Pons (tissue), 1 donor: ENCODE measurements at places on chromosomes 3 and 15.

GRCh38 chr3:87359826-87360225 is 83.4 kb upstream of the POU1F1 start:
- peak; percentile 6 for DNase-seq

- no peak for DNase-seq
Measured at GRCh38 chr15:63246691-63247469, 30.5 kb upstream of the APH1B start.

GRCh38 chr3:162998205-162998604 is 1501.6 kb downstream of the OTOL1 start:
- no peak for DNase-seq

DNA sequence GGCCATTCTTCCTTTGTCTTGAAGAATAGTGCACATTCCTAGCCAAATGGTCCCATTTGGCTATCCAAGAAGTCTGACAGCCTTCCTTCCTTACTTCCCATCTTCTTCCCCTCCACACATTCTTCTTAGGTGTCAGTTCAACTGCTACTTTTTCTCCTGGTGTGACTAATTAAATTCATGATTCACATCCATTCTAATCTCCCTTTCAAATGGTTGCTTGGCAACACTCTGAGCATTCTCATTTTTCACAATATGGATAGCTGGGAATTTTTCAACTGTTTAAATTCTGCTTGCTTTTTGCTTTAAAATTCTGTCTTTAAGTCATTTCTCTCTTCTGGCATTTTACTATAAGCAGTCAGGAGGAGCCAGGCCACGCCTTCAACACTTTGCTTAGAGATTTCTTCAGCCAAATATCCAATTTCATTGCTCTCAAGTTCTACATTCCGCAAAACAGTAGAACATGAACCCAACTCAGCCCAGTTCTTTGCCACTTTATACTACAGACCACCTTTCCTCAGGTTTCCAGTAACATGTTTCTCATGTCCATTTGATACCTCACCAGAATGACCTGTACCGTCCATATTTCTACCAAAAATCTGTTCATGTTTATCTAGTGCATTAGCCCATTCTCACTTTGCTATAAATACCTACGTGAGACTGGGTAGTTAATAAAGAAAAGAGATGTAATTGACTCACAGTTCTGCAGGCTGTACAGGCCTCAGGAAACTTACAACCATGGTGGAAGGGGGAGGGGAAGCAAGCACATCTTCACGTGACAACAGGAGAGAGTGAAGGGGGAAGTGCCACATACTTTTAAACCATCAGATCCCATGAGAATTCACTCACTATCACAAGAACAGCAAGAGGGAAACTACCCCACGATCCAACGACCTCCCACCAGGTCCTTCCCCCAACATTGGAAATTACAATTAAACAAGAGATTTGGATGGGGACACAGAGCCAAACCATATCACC is 31.9 kb upstream of the MCF2L2 start:
- DNase-seq = no peak

- DNase-seq = no peak
Measured at GRCh38 chr3:189393598-189393997, 221.8 kb downstream of the TPRG1 start.

- no peak for DNase-seq
Measured at GRCh38 chr3:22373182-22373581, 622.2 kb upstream of the ZNF385D start.

GRCh38 chr15:51708013-51708412 is 26.7 kb downstream of the SCG3 start:
- no peak for DNase-seq

GRCh38 chr15:74397239-74398068 is 30.0 kb upstream of the CYP11A1 start:
- no peak for DNase-seq

DNA sequence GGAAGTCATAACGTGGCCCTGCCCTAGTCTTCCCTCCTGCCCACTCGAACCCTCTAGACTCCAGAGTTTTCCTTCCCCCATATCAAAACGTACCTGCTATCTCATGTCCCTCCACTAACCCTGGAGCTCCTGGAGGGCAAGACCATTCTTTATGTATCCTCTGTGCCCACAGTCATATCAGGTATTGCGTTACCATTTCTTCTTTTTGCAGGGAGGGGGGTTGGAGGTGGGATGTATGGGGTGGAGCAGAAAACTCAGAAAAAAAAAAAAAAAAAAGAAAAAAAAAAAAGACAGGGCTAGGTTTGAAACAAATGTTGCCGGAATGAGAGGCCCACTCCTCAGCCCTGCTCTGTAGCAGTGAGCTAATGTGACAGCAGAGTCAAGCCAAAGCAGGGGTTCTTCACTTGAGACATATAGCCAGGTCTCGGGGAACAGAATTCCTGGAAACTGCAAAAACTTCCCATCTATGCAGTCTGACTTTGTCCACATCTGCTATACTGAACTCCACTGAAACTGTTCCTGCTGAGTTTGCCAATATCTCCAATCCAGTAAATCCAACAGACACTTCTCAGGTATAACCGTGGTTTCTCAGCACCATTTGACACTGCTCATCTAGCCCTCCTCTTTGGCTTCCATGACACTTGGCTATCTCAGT is 31.1 kb downstream of the PARP16 start:
- DNase-seq = no peak

GRCh38 chr15:78402061-78402610 is 35.9 kb upstream of the IREB2 start:
- DNase-seq = no peak

- DNase-seq = no peak
Measured at GRCh38 chr3:31161889-31162288, 267.4 kb upstream of the GADL1 start.

- no peak for DNase-seq
Measured at GRCh38 chr3:172303181-172303580, 145.1 kb downstream of the GHSR start.

- DNase-seq = no peak
Measured at GRCh38 chr15:75237316-75237982, 20.7 kb upstream of the GOLGA6C start.

DNA sequence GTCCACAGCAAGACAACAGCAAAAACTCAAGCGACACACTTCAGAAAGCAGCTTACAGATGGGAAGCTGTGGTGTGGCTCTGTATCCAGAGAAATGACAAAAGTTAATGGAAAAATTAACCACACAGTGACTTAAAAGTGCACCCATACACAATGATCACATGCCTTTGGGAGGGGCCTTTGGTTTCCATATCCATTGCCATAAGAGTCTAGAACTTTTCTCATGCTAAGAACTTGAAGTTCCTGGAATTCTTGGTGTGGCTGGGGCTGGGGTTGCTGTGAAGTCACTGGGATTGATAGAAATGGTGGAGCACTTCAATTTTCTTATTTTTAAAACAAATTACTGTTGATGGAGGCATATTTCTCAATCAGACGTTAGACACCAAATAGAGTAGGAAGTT is 108.6 kb upstream of the FEZF2 start:
- DNase-seq = no peak

GRCh38 chr3:152120601-152121269 is 148.0 kb upstream of the MBNL1 start:
- no peak for DNase-seq

DNA sequence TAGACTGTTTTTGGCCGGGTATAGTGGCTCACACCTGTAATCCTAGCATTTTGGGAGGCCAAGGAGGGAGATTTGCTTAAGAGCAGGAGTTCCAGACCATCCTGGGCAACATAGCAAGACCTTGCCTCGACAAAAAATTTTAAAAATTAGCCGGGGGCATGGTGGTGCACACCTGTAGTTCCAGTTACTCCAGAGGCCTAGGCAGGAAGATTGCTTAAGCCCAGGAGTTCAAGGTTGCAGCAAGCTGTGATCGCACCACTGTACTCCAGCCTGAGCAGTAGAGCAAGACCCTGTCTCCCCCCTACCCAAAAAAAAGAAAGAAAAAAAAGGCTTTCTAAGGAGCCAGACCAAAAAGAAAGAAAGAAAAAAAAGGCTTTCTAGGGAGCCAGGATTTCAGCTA is 36.7 kb downstream of the TMOD3 start:
- no peak for DNase-seq

- DNase-seq = no peak
Measured at GRCh38 chr15:79185199-79185598, 94.6 kb upstream of the RASGRF1 start.

DNA sequence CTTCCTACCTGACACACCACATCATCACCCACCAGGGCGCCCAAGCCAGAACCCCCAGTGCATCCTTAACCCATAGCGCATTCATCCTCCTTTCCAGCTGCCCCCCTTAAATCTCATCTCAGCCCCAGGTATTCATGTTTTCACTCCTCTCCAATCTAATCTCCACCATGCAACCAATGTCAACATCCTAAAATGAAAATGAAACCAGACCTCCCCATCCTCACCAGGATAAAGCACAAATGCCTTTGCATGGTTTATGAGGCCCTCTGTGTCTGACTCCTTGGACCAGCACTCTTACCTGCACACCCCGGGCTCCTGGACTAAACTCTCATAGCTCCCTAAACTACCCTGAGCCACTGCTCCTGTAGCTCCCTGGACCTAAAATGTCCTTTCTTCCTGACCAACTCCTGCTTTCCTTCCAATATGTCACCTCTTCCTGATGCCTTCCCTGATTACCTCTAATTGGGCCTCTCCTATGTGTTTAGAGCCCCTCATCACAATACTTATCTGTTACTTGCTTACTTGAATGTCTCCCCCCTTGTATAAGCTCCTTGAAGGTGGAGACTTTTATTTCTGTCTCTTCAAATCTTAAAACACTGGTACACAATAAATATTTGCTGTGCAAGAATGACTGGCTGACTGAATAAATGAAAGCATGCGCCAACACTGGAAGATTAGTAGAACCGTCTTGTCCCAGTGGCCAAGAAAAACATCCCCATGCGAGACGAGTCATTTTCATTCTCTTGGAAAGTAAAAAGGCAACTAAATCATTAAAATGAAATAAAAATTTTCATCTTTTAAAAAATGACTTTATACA is 142.5 kb downstream of the XXYLT1 start:
- DNase-seq = no peak

- DNase-seq = no peak
Measured at GRCh38 chr3:15861163-15861562, 63.4 kb upstream of the ANKRD28 start.

DNA sequence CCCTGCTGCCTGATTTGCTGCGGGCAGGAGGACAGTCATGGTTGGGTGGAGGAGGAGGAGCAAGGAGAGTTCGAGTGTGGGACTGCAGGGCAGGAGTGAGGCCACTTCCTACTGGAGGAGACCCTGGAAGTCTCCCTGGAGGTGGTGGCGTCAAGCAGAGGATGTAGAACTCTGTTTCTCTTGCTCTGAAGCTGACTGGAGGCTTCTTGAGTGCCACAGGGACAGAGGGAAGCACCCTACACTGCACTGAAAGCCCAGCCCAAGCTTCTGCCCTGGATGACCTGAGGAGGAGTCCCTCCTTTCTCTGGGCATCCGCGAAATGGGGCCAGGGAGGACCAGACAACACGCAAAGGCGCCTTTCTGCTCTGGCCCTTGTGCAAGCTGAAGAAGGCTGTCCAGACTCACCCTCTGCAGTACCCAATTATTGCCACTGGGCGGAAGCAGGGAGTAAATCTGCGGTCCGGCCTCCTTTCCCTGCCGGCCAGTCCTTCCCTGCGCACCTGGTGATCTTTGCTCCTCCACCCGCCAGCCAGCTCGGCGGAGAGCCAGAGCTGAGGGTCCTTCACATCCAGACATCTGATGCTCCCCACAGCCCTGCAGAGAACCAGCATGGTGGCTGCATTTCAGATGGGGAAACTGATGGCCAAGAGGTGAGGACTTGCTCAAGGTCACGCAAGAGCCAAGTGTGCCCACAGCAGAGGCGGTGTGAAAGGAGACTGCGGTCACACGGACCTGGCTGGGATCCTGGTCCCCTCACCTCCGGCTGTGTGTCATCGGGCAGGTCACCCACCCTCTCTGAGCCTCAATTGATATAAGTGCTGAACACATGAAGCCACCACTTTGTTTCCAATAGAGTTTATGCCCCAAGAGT is 207.1 kb downstream of the TBC1D2B start:
- peak; percentile 40 for DNase-seq

GRCh38 chr3:129218742-129219141 is 30.7 kb upstream of the COPG1 start:
- no peak for DNase-seq

DNA sequence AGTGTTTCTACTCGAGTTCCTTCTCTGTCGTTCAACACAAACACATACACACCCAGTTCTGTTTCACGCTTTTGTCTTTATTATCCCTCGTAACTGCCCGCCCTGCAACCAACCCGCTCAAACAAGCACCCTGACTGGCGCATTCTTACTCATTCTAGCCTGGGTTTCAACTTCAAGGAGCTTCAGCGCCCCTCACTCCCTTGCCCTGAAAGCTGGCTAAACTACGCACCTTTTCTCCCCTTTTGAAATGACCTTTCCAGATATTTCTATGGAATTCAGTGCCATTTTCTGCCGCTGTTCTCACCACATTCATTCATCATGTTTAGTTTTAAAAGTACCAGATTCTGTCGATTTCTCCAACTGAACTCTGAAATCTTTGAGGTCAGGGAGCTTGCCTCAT is 653 bp upstream of the MFSD1 start:
- DNase-seq = peak; percentile 42

DNA sequence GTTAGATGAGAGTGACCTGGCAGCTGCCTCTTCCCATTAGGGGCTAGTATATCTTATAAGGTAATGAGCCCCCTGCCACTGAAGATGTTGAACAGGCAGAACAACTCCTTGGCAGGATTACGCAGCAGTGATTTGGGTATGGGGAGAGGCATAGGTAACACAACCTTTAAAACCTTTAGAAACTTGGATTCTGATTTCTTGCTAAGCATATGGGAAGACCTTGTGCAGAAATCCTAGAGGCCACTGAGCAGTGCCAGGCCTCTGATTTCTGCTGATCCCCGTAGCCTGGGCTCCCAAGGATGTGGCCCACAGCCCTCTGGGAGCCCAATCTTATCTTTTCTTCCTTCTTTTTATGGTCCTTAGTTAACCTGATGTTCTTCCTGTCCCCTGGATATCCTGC is 237.9 kb upstream of the ROPN1 start:
- DNase-seq = no peak

- DNase-seq = no peak
Measured at GRCh38 chr15:31265090-31265870, 61.4 kb upstream of the KLF13 start.

DNA sequence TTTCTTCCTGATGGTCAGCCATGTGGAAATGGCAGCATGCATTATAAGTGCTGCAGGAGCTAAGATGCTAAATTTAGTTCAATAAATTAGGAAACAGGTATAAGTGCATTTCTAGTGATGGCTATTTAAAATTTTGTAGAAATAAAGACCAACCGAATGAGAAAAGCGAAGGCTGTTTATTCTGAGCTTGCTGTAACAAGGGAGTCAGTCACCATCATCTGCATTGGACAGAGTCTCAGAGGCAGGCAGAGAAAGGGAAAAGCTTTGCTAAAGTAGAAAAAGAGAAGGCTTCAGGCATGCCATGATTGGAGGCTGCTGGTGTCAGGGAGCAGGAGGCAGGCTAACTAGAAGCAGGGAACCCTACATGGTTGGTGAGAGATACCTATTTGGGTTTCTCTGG is 451.0 kb downstream of the EDEM1 start:
- DNase-seq = no peak

GRCh38 chr15:70142322-70143191 is 44.8 kb upstream of the TLE3 start:
- peak; percentile 51 for DNase-seq

- DNase-seq = no peak
Measured at GRCh38 chr15:39834256-39834655, 51.6 kb upstream of the FSIP1 start.
